ENCODE measurements at places on chromosomes 7 and 10.

- no peak for DNase-seq
These were observed 45.5 kb upstream of the CYTH3 start for GRCh38 chr7:6317797-6318438.

DNA sequence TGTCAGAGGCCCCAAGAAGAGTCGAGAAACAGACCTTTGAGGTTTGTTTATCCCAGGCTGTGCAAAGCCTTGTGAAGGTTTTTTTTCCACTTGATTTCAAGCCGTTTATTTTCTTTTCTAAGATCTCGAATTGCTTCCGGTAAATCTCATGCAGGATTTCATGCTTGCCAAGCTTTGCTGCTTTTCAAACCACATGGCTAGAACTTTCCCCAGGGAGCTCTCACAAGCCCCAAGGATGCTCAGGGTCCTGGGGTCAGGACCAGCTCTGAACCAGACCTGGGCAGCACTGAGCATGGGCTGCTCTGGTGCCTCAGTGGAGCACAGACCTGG, 48.0 kb upstream of the AQP1 start:
- DNase-seq = no peak

GRCh38 chr7:108016841-108017775, 14.1 kb upstream of the LAMB1 start:
- peak; percentile 25 for DNase-seq

GRCh38 chr7:50436133-50436806, 13.9 kb downstream of the FIGNL1 start:
- no peak for DNase-seq

DNA sequence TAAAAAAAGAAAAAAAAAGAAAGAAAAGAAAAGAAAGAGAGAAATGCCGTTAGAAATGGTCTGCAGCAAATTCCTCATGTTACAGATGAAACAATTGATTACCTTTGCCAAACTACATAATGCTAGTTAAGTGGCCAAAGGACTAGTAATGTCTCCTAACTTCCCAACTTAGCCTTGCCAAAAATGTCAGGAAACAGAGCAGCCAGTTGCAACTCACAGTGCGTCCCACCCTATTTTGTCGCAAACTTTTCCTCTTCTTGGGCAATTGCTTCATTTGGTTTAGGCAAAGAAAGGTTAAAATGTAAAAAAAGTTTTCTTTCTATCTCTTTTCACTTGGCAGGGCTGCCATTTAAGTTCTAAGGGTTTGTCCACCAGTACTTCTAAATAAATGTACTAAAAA, 53.1 kb downstream of the APBB1IP start:
- no peak for DNase-seq

- no peak for DNase-seq
These were observed 1202.5 kb downstream of the DNAJB9 start for GRCh38 chr7:109772161-109772560.

DNA sequence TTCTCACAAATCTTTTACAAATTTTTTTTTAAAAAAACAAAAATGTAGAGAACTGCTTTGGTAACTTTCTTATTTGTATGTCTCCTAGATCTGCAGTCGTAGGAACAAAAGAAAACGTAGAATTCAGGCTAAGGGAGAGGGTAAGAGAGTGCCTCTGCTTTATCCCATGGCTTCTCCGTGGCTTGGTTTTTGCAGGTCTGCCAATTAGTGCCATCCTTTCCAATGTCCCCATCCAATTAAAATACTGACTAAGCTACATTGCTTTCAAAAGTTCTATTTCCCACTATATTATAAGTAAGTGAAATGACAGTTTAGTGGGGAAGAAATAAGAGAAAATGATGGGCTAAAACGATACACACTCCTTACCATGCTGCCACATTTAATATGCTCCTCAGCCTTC, 209.3 kb downstream of the CRPPA start:
- DNase-seq = no peak

GRCh38 chr10:84140036-84140379, 699 bp downstream of the GHITM start:
- DNase-seq = no peak

GRCh38 chr7:158973941-158974785, 117.8 kb downstream of the DYNC2I1 start:
- DNase-seq = no peak

- DNase-seq = no peak
These were observed 166.9 kb upstream of the WDR11 start for GRCh38 chr10:120684226-120684625.

GRCh38 chr7:25789701-25790640, 362.0 kb upstream of the NFE2L3 start:
- DNase-seq = no peak

GRCh38 chr7:151607464-151607867, 87.8 kb upstream of the RHEB start:
- no peak for DNase-seq

- DNase-seq = peak; percentile 80
These were observed 39.5 kb downstream of the DIP2C start for GRCh38 chr10:649798-650440.

GRCh38 chr7:127251465-127252376, 1.0 kb downstream of the GRM8 start:
- no peak for DNase-seq

DNA sequence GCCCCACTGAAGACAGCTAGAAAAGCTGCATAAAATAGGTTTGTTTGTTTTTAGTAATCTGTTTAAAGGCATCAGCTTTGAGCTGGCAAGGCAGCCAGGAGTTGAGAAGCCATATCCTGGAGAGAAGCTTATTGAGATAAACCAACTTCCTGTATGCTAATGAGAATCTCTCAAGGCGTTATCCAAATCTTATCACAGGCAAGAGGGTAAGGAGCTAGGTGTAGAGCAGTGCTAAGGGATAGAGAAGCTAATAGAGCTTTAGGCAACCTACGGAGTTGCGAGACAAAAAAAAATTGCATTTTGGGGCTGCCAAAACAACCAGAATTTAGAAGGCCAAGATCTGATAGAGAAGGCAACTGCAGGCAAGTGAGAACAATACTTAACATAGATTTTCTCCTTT, 641.6 kb downstream of the SH2D4B start:
- no peak for DNase-seq

DNA sequence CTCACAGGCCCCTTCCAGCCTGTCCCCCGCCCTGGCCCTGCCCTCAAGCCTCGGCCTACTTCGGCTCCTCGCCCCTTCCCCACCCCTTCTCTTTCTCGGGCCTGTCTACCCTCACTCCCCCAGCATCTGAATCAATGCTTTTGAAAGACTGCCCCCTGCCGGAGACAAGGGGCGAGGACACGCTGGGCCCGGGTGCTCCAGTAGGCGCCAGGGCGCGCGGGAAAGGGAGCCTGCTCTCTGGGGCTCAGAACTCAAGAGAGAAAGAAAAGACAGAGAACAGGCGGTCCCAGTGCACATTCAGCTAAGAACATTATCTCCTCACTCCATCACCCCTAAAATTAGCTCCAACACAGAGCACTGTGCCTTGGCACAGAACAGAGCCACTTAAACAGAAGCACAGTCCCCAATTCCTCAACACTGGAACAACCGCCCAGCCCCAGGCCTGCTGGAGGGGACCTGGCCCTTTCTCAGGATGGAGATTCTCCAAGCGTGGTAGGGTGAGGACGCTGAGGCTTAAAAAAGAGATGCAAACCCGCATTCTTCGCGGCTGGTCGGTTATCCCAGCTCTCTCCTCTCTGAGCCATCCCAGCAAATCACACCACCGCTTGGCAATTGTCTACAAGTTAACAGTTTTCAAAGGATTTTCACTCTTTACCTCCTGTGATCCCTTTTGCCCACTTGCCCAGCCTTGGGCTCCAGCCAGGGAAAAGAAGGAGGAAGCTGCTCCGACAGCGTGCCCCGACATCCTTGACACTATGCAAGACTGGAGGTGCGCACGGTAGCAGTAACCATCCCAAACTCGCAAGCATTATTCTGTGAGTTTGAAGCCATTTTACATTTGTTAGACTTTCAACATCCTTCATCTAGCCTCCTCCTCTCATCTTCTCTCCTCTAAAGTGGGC, 2.1 kb downstream of the GIGYF1 start:
- DNase-seq = peak; percentile 71

DNA sequence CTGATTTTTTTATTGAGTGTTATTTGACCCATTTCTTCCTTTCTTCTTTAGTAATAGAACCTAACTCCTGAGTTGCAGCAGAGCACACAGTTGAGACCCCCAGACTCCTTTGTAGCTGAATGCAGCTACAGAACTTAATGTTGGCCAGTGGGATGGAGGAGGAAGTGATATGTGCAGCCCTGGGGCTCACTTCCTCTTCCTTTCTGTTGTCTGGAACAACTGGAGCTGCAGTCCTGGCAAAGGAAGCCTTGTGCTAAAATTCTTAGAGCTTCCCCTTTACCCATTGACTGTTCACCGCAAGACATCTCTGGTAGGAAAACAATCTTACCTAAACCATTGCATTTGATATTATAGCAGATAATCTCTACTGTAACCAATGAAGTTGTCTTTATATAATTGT, 86.6 kb downstream of the ITGB8 start:
- no peak for DNase-seq

GRCh38 chr10:77279207-77279606, 358.4 kb downstream of the KCNMA1 start:
- DNase-seq = no peak

- DNase-seq = no peak
These were observed 31.5 kb upstream of the OR9A4 start for GRCh38 chr7:141884539-141885225.

DNA sequence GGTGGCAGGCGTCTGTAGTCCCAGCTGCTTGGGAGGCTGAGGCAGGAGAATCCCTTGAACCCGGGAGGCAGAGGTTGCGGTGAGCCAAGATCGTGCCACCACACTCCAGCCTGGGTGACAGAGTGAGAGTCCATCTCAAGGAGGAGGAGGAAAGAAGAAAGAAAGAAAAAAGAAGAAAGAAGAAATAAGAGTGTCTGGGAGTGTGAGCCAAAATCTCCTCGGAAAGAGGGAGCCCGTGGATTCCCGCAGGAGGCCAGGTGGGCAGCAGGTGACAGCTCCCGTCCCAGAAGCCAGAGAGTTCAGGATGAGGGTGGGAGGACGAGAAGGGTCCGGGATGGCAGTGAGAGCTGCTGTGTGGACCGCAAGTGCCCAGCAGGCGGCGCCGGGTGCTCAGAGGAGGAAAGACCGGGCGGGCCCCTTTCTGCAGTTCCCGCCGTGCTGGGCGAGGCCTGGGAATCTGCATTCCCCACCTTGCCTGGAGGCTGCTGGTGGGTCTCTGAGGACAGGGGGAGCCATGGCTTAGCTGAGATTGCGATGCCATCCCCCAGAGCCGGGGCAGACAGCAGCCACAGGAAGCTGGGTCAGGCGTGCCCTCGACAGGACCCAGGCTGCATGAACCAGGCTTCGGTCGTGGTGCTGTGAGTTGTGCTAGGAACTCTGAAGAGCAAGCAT, 17.1 kb upstream of the AMZ1 start:
- DNase-seq = peak; percentile 58

DNA sequence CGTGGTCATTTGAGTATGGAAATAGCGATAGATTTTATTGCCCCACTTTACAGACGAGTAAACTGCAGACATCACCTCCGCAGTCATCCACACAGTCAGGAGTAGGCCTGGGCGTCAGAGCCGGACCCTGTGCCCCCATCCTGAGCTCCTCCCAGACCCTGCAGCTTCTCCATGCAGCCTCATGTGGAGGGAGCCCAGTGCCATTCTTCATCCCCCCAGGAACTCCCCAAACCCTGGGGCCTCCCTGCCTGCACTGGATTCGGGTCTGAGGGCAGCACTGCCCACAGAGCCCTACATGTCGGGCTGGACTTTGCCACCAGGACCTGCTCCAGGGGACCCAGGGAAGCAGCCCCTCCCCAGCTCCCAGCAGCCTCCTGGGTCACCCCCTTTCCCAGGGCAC, 100.8 kb downstream of the MKI67 start:
- no peak for DNase-seq

DNA sequence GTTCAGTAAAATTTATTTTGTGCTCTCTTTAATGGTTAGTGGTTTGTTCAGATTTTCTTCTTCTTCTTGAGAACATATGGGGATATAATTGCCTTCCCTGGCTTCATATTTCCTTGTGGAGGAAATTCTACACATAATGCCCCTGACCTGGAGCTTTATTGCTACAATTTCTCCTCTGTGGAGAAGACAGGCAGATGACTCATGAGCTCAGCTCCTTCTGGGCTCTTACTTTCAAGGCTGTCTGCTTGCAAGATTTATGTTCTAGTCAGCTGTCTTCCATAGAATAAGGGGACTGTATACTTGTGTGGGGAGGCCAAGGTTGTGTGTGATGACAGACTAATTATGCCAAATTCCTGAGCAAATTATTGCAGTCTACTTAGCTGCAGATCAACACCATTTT, 1.6 kb downstream of the LRRD1 start:
- no peak for DNase-seq

DNA sequence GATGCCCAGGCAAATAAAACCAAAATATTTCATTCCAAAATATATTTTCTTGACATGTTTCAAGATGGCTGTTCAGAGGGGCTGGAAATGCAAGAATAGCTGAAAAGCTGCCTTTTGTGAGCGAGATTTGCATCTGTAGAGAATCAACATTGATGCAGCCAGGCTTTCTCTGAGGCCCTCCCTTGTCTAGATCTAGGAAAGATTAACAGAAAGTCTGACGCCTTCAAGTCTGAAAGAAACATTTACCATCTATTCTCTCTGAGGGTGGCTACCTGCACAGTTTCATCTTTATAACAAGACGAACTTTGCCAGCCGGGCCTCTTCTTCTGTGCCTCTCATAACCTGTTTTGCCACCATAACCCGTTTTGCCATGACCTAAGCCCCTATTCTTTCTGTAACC, 170.2 kb downstream of the AKR1D1 start:
- DNase-seq = no peak

GRCh38 chr7:57425969-57426628, 23.9 kb upstream of the ZNF716 start:
- DNase-seq = no peak

GRCh38 chr7:101804967-101805366, 12.5 kb upstream of the CUX1 start:
- DNase-seq = peak; percentile 13

DNA sequence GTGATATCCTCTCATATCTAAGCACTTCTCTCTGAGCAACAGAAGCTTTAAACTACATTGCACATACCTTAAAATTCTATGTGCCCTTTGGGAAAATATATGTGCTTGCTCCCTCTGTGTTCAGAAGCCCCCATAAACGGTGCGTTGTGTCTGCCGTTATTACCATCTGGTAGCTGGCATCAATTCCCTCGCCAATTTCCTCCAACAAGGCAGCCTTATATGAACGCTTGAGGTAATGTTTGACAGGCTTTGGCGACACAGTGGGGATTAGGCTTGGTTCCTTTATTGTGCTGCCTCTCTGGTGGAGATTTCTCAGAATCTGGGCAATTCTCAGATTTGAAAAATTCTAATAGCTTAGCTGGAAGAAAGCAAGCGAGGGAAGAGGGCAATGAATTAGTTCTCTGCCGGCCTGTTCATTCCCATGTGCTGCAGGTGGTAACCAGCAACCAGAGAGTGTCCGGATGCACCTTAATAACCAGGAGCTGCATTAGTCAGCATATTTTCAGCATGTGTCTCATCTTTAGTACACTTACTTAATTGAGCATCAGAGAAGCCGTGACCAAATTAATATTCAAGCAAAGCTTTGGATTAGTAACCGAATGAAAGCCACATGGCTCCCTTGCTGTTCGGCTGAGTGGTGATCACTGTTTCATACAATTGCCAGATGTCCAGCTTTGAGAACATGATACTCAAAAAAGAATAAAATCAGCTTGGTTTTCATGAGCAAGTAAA, 7.3 kb upstream of the PPP1R17 start:
- DNase-seq = no peak
